ENCODE measurements at places on chromosomes 2 and 18.

GRCh38 chr2:154794406-154794805, 95.9 kb downstream of the KCNJ3 start:
- DNase-seq, result no peak

DNA sequence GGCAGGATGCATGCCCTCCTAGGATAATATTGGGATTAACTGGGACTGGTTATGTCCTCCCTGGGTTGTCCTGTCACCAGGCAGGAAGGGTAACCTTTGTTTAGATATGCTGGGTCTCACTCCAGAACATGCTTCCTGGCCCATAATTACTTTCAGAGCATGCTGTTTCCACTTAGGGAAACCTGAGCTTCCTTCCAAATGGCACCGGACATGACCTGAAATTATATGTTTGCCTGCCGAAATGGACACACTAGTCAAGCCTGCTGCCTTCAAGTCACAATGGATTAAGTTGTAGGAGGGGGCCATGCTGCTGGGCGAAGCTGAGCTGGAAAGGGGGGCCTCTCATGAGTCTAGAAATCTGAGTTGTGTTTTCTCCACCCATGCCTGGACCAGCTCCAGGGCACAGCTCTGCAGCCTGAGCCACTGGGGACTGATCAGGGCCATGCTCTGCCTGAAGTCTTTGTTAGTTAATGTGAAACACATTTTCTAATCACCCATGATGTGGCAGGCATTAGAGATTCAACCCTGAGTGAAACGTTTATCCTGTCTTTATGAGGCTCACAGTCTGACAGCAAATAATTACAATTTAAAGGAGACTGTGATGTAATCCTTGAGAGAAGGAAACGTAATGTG, 273.3 kb downstream of the TNS1 start:
- no peak for DNase-seq

DNA sequence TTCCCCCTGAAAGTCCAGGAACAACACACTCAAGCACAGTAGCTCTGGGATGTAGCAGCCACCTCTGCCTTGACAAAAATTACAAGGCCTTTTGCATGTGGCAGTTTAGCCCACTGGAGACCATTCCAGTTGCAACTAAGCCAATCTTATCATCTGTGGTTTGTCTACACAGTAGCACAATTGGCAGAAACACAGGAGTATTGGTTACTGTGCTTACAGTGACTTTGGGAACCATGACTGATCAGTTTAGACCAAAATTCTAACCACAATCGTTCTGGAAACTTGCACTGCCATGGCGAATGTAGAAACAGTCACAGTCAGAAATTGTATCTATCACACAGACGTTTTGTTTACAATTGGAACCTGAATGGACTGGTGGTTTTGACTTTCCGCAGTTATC, 403.7 kb upstream of the MEIS1 start:
- DNase-seq, result no peak

DNA sequence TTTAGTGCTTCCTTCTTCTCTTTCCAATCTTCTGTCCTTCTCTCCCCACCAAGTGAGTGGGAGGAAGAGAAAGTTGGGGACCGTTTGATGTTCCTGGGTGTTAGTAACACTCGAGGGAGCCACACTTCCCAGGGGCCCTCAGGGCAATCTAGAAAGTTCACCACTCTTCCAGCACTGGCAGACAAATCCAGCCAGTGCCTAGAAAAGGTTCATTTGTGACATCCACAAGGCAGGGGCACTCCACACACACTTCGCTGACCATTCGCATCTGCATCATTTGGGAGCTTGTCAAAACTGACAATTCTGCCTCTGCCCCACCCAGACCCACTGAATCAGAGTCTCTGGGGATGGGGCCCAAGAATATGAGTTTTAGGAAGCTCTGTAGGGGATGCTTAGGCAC, 86.8 kb upstream of the ST3GAL5 start:
- DNase-seq, result no peak

GRCh38 chr2:188369365-188369764, 77.7 kb downstream of the GULP1 start:
- no peak for DNase-seq

- DNase-seq, result no peak
Observed at GRCh38 chr18:44882163-44882868, 201.6 kb downstream of the SETBP1 start.
